ENCODE measurements at places on chromosomes 1 and 21. TPM values are rescaled to one million over a fixed set of nuclear protein-coding genes. Genes with fewer than 3 reads are reported as not detected.

CHIA gene
- 5.3 TPM for total RNA-seq

CEP104 gene
- 61.9 TPM for total RNA-seq

PLCH2 gene
- total RNA-seq: 11.1 TPM

BTBD19 gene
- total RNA-seq: 10.1 TPM

CLK2 gene
- 31.8 TPM for total RNA-seq

GRCh38 chr1:43285269-43285990 lies at the start of gene C1orf210:
C1orf210 (minus strand) TSS chr1:43285581; CDS start chr1:43283270, 2,311 bp downstream.
- DNase-seq: peak; percentile 53

- no peak for DNase-seq
These were observed 35.5 kb upstream of the ATP6V1G3 start for GRCh38 chr1:198575798-198576641.

- no peak for DNase-seq
These were observed 46.3 kb upstream of the TNFSF18 start for GRCh38 chr1:173097001-173097400.
